Colonic mucosa (tissue), 4 donors: ENCODE measurements at places on chromosomes 13 and 19. TPM values are rescaled to one million over a fixed set of nuclear protein-coding genes. Genes with fewer than 3 reads are reported as not detected.

The MYH14 gene
- 509 TPM for total RNA-seq

The CIC gene
- 47.8 TPM for total RNA-seq

- DNase-seq, result peak; percentile 27
Observed at GRCh38 chr13:92355213-92355612, 871.4 kb upstream of the GPC6 start.

- no peak for DNase-seq
Observed at GRCh38 chr13:23656637-23657371, 86.6 kb downstream of the TNFRSF19 start.

- no peak for DNase-seq
Observed at GRCh38 chr13:110640591-110641029, 25.3 kb downstream of the NAXD start.
